ENCODE measurements at places on chromosomes 5 and 9.

GRCh38 chr5:153654504-153655200 lies 164.2 kb downstream of the GRIA1 start:
- DNase-seq: peak; percentile 77

- DNase-seq: no peak
Observed at GRCh38 chr5:172616730-172617129, 24.3 kb upstream of the NEURL1B start.

DNA sequence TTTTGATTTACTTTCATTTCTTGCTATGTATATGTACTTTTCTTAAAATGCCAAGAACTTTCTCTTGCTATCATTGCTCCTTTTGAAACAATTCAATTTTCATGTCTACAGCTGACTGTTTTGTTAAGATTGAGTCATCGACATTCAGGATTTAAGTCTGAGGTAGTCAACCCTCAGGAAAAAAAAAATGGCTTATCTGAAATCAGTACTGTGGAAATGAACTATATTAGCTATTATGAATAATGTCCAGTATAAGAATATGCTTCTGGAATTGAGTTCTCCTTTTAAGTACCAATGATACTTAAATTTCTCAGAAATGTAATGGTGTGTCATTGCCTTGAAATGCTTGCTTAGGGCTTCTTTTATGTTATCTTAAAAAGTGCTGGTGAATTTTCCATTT lies 37.9 kb downstream of the TNFAIP8 start:
- peak; percentile 77 for DNase-seq

- DNase-seq: no peak
Observed at GRCh38 chr9:108983885-108984284, 29.4 kb downstream of the CTNNAL1 start.

GRCh38 chr5:425714-426113 lies 17.3 kb upstream of the EXOC3 start:
- DNase-seq: peak; percentile 25

GRCh38 chr9:127075624-127076372 lies 46.6 kb downstream of the ANGPTL2 start:
- no peak for DNase-seq

DNA sequence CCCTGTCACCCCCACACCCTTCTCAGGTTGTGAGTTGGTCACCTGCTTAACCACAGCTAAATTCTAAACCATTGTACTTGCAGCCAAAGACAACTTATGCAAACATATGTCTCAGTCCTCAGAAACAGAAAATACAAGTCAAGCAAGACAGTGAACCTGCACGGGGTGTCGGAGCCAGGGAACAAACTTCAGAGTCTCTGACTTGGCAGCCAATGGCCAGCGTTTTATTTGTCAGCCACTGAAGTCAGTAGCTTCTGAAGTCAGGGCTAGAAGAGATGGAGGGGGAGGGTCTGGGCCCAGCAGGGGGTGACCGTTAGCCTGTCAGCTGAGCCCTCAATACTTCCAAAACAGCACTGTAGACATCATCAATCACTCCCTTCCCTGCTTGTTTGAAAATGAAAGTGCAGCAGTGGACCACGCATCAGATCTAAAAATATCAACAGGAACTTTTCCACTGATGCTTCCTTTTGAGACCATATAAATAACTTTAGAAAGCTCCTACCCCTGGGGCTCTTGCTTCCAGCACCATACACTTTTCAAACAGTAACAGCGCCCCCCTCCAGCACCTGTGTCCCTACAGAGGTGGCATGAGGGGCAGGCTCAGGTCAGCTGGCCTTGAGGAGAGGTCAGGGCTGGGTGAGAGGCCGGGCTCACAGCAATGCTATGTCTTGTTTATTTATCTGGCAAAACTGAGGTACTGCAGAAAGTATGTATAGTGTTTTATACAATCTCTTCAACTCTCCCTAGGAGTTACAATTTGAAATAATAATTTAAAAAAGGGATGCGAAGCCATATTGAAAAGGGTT lies 142.5 kb downstream of the ACER2 start:
- DNase-seq: no peak

- DNase-seq: no peak
Observed at GRCh38 chr5:33696411-33696810, 195.4 kb downstream of the ADAMTS12 start.

GRCh38 chr5:17819783-17820182 lies 185.5 kb downstream of the TAF11L14 start:
- DNase-seq: peak; percentile 53

DNA sequence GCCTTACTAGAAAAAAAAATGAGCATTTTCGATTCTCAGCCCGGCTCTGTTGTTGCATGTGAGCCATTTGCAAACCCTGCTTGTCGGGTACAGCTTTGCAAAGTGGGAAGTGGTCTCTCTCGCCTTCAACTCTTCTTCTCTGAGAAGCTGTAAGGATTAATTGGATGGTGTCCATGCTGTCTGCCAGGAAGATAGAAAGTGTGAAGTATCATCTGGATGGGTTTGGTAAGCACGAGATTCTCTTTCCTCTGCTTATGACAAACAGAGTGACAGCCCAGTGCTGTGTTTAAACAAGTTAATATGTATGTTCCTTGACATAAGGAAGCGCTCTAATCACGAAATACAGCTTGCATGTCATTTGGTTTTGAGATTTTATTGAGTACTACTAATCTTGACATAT lies 109.1 kb upstream of the SPATA31D4 start:
- DNase-seq: peak; percentile 29

GRCh38 chr5:138978080-138978479 lies 102.9 kb upstream of the LRRTM2 start:
- DNase-seq: peak; percentile 75

DNA sequence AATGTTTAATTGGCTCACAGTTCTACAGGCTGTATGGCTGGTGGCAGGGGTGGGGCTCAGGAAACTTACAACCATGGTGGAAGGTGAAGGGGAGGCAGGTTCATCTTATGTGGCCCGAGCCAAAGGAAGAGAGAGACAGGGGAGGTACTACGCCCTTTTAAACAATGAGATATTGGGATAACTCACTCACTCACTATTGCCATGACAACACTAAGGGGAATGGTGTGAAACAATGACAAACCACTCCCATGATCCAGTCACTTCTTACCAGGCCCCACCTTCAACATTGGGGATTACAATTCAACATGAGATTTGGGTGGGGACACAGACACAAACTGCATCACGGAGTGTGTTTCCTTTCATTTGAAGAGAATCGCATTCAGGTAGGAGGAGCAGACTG lies 220.9 kb downstream of the GADD45G start:
- no peak for DNase-seq

- no peak for DNase-seq
Observed at GRCh38 chr9:123571240-123571639, 215.2 kb downstream of the CRB2 start.

- no peak for DNase-seq
Observed at GRCh38 chr5:53087621-53088121, 21.9 kb downstream of the MOCS2 start.

DNA sequence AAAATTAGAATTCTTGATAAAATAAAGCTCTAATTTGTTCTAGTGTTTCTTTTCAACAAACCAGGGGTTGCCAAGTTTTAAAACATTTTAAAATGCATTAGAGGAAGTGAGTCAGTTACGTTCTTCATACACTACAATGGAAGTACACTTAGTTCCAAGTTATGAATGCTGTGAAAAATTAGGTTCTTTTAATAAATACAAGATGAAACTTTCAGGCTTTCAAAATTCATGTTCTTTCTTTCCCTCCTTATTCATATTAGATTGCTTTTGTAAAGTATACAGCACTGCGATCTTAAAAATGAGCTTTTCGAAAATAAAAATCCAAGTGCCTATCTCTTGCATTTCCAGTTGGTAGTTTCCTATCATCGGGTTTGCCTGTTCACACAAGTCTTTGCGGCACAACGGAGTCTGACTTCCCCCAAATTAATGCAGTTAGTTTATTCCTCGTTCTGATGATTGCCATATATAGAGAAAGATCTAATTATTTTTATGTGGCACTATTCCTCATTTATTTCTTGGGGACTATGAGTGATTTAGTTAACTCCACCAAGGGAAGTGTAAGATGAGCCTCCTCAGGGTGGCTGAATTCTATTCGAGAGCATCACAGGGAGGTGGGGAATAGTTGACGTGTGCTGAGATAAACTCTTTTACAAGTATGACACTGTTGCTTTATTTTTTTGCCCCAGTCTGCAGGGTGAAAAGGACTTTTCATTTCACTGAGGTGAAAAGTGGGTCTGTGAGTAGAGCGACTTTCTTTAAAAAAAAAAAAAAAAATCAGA lies 238.2 kb downstream of the CD180 start:
- DNase-seq: peak; percentile 76

DNA sequence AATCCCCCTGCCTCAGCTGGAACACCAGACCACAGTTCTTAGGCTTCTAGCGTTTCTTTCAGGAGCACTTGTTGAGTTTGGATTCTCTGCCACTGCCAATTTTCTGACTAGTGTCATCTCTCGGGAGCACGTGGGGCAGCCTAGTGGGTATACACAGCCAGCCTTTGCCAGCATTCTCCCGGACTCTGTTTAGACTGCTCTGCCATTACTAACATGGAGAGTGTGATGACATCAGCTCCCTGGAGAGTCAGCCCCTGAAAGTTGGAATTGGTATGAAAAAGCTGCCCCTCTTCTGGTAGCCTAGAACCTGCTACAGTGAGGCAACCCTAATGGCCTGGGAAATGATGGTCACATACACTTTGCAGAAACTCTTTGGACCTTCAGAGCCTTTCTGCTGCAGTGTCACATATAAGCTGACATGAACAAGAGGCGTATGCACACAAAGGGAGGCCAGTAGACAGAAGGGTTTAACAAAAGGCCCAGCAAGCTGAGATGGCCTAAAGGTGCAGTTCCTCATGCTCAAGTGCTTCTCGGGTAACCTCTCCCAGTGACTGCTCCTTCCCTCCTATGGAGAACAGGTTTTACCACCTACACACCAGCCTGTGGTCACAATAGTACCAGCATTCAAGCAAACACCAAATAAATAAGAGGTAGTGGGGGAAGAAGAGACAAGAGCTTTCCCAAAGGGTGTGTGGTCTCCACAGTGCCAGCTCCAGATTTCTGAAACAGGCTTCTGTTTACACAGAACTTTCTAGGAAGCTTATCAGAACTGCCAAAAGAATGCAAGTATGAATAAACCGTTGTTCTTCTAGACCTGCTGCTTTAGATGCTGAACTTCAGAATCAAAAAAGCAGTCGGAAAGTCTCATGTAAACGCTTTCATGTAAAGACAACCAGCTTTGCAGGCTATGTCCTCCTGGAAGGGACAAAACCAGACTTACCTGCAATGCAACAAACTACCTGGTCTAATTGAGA lies 16.5 kb downstream of the SPACA9 start:
- DNase-seq: no peak

- no peak for DNase-seq
Observed at GRCh38 chr5:146919304-146919703, 40.7 kb upstream of the PPP2R2B start.

- DNase-seq: peak; percentile 46
Observed at GRCh38 chr5:72427488-72428437, 79.4 kb downstream of the ZNF366 start.

DNA sequence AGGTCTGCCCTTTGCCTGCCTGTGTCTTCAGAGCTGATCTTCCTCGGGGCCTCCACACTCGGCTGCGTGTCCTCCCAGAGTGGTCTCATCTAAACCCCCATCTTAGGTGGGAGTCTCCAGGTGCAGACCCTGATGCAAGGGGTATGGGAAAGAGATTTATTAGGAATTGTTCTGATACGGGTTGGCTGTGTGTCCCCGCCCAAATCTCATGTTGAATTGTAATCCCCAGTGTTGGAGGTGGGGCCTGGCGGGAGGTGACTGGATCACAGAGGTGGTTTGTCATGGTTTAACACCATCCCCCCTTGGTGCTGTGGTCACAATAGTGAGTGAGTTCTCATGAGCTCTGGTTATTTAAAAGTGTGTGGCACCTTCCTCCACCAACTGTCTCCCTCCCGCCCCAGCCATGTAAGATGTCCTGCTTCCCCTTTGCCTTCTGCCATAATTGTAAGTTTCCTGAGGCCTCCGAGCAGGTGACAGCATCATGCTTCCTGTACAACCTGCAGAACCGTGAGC lies 208.4 kb downstream of the AOPEP start:
- no peak for DNase-seq

- no peak for DNase-seq
Observed at GRCh38 chr5:116229131-116229689, 144.4 kb downstream of the COMMD10 start.

DNA sequence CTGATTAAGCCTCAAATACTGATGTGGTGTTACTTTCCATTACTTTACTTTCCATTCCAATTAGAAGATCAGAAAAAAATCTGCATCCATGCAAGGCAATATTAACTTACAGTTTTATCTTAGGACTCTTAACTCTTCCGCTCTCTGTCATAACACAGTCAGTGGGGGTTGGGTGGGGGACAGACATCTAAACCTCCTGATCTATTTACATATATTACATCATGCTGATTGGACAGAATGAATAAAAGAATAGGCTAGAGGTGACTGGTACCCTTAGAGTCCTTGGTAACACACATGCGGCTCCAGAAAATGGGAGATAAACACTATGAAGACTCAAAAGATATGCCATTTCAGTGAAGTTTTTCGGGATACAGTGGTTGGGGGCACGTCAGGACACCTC lies 27.6 kb downstream of the RAPGEF6 start:
- no peak for DNase-seq

DNA sequence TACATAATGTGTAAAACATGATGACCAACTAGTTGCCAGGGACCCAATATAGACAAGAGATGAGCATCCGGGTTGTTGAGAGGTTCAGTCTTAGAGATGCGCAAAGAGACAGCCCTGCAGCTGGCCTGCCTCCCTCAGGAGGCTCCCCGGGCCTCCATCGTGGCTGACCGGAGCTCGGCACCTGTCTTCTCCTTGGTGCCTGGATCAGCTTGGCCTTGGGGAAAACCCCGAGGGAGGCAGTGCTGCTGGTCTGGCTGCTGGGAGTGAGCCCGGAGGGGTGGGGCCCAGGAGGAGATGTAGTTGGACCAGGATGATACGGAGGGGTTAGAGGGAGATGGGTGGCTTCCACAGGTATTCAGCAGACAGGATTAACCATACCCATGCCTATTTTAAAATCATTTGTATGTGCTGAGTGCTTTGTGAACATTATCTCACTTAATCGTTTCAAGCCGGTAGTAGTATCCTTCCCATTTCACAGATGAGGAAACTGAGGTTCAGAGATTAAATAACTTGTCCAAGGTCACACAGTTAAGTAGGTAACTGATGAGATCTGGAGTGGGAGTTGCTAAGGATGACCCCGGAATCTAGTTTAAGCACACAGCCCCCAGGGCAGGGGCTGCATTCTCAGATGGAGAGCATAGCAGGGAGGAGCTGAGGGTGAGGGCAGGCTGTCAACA lies 173.8 kb downstream of the COL23A1 start:
- DNase-seq: no peak

DNA sequence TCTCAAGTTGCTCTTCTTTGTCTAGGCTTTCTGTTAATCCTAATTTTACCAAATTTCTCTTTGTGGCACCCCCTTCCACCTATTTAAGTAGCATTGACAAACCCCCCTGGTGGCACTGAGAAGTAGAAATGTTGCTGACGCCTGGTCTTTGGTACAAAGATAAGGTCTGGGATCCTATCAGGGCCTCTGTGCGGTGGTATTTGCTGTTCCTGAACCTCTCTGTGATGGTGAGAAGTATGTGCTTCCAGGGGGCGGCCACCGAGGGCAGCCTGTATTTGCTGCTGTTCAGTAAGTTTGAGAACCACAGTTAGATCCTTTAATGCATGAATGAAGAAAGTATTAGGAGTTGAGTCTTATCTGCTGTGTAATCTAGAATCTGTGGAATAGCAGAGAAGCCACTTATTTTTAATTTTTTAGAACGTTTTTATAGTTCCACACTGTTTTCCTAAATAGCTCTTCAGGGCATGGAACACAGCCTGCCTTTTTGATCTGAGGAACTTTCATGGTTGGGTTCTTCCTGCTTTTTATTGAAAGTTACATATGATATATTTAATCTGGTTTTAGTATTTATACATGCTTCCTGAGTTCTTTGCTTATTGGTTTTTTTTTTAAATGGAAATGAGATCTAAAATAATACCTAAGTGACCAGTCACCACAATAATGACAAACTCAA lies 124.2 kb downstream of the TRIO start:
- DNase-seq: peak; percentile 51

Measured in fibroblast of skin of right biceps (primary cell).